ENCODE measurements at places on chromosomes 1 and 21.
A peak's percentile ranks its signal among the peaks of the same experiment; 100 is the strongest.

- DNase-seq = no peak
These were observed 16.9 kb upstream of the RPF1 start for GRCh38 chr1:84462118-84462517.

DNA sequence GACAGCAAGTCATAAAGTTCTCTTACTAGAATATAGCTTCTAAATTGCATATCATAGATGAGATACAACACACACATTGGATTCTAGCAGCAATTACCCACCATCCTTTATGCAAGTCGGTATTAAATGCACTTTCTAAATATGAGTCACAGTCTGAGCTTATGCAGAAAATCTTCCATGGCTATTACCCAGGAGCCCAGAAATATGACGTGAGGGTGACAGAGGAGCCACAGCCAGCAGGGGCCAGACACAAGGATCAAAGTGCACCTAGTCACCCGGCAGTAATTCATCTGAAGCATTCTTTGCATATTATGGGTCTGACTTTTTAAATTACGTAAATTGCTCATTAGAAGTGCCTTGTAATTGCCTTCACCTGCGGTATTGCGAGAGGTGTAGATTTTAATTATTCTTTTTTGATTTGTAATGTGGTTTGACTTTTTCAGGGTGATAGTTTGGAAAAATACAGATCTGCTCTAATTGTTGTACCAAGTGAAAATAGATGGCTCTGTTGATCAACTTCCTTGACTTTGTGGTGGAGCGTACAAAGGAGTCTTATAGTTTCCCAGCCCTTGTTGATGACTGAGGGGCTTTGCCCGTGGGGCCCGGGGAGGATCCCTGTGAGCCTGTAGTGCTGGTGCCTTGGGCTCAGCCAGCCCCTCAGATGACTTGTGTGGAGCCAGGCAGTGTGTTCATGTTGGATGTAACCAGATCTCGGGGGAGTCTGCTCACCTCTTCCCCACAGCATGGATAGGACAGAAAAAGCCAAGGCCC lies 470.0 kb upstream of the VAMP3 start:
- DNase-seq = peak; percentile 89

DNA sequence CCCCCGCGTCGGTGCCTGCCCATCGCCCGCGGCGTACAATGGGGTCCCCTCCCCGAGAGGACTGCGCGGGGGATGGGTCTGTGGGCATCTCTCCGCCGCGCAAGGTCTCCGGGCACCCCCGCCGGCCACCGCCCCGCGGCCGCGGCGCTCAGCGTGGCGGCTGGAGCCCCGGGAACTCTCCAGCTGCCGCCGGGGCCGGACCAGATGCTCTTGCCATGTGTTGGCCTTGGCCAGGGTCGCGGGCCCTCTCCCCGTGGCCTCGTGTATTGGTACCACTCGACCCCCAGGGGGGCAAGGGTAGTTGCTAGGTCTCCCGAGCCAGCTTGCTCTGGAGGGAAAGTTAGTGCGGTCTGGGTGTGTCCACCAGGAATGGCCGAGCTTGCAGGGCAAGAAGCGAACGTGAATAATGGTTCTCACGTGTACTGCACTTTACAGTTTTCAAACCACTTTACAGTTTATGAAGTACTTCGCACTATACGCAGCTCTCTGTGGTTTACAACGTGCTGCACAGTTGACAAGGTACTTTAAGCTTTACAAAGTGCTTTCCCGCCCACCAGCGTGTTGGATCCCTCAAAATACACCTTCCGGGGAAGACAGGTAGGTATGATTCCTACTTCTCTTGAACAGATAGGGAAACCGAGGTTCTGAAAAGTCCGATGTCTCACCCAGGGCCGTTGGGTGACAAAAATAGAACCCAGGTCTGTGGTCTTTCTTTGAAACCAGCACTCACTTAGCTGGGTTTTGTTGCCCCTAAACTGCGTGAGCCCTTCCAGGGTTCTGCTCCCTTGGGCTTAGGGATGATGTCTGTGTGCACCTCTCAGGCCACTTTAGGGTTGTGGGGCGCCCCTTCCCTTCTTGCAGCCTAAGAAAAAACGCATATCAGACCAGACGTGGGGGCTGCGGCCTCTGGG lies 1.2 kb downstream of the EPHB2 start:
- peak; percentile 29 for DNase-seq

DNA sequence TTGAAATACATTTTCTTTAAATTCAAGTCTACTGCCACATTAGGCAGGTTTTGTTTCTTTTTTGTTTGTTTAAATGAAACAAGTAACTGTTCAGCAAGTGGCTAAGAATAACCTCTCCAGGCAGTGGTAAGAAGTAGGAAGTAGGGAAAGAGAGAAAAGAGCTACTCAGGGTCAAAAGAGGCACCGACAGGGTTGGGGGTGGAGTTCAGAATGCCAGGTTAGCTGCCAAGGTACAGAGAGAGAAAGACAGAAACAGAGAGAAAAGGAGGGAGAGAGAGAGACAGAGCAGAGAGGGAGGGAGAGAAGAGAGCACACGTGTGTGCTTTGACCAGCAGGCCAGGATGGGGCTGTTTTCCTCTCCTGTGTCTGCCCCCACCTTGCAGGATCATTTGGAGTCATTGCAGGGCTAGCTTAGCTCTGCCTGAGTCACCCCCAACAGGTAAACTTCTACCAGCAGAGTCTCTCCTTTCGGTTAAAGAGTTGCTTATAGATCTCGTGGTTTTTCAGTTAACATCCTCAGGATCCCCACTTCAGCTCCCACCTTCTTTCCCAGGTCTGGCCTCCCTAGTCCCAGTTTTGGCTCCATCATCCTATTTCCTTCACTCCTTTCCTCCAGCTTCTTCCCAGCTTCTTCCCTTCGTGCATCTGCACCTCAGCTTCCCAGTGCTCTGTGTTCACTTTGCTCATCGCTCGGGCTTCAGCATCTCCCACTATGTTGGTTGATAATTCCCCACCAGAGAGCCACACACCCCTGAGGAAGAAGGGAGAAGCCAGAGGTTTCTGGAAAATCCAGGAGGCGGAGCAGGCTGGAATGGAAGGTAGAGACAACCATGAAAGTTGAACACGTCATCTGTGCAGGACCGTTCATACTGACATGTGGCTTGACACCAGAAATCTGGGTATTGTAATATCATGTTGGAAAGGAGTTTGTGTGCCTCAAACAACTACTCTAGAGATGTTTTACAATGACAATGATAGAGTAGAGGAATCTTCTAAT lies 21.8 kb upstream of the RAB4A start:
- DNase-seq = no peak

GRCh38 chr1:182765391-182765790 lies 24.2 kb upstream of the NPL start:
- DNase-seq = no peak

- DNase-seq = no peak
These were observed 7.1 kb downstream of the HPCA start for GRCh38 chr1:32893198-32894018.

GRCh38 chr1:10613861-10614260 lies 139.1 kb downstream of the PEX14 start:
- no peak for DNase-seq

- peak; percentile 68 for DNase-seq
These were observed 1.1 kb upstream of the TTC39A start for GRCh38 chr1:51331206-51332100.

GRCh38 chr1:36906555-36906954 lies 127.8 kb downstream of the GRIK3 start:
- no peak for DNase-seq

DNA sequence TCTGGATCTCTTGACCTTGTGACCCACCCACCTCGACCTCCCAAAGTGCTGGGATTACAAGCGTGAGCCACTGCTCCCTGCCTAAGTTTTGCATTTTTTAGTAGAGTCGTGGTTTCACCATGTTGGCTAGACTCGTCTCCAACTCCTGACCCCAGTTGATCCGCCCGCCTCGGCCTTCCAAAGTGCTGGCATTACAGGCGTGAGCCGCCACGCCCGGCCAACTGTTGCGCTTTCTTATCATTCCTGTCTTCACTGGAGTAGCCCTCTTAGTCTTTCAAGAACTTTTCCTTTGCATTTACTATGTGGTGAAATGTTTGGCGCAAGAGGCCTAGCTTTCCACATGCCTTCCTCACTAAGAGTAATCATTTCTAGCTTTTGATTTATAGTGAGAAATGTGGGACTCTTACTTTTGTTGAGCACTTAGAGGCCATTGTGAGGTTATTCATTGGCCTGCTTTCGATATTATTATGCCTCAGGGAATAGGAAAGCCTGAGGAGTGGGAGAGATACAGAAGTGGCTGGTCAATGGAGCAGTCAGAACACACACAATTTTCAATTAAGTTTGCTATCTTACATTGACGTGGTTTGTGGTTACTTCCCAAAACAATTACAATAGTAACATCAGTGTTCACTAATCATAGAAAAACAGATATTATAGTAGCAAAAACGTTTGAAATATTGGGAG lies 111.0 kb downstream of the ZMYM4 start:
- DNase-seq = no peak

DNA sequence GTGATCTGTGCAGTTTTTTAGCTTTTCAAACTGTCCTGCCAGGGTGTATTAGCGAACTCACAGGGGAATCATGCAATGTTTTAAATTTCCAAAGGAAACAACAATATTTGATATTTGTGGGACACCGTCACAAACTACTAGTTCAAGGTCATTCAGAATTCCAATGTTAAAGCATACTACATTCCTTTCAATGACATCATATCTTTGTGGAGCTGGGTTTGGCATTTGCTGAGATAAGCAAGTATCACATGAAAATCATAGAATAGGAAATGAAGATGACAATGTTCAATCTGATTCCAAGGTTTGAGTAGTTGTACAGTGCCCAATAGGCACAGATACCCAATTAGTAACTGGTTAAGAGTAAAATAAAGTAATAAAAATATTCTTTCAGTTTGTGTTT lies 35.6 kb downstream of the NUF2 start:
- DNase-seq = peak; percentile 29

DNA sequence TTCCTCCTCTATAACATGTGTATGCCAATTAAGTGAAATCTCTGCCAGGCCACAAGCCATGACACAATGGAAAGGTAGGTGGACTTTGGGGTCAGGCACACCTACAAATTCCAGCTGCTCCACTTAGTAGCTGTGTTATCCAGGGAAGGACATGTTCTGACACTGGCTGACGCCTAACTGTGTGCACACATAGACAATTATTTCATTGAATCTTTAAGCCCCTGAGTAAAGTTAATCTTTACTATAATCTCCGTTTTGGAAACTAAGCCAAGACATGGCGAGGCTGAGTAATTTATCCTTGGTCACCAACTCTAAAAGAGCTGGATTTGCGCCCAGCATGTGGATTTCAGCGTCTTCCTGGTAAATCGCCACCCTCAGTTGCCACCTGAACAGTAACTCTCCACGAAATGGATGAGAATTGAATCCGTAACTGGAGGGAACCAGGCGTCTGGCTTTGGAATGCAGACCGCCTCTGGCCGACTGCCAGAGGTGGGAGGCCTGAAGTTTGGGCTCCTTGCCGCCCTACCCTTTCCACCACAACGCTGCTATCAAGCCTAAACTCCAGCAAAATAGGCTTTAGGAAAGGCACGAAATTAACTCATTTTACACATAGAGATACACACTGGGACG lies 888 bp upstream of the SNRPE start:
- DNase-seq = peak; percentile 73
